DND-41 (cell line): ENCODE measurements at places on chromosomes 3 and 15.

GRCh38 chr3:87225659-87226058, 1.4 kb upstream of the CHMP2B start:
- no peak for DNase-seq

- no peak for DNase-seq
Observed at GRCh38 chr15:45448066-45448915, 69.9 kb upstream of the GATM start.

DNA sequence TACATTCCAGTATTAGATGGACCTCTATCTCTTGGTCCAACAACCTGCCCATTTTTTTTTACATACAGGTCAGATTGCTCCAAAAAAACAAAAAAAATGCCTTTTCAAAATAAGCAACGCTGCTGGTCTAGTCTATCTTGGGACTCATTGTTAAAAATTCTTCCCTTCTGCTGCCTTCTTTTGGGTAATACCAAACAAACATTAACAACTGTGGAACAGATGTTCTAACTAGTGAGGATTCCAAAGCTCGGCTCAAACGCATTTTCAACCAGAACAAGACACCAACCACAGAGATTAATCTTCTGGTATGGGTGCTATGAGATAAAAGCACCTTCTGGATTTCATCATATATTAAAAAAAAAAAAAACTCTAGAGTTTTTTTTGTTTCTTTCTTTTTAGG, 24.7 kb downstream of the ARHGAP31 start:
- DNase-seq: no peak

DNA sequence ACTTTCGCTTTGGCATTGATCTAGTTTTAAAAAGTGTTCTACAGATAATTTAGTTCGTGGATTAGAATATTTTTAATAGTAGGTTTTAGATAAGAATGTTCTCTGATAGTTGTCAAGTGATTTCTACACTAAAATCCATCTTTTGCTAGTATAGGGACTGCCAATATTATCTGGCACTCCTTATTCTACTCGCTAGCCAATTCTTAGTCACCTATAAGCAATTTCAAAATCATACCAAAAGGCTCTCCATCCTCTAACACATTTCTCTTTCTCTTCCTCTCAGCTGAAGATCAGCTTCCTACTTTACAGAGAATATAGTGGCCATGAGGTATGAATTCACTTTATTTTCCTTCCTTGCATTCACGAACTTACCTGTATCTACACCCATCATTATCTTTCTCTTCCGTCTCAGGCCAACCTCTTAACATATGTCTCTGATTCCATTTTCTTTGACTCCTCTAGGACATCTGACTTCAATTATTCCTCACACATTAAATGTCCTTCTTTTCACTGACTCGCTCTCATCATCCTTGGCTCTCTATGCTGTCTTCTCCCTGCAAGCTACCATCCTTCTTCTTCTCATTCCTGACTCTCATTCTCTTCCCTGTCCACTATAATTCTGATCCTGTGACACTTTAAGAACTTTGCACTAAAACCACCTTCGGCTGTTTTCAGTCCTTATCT, 35.5 kb downstream of the C3orf80 start:
- no peak for DNase-seq

DNA sequence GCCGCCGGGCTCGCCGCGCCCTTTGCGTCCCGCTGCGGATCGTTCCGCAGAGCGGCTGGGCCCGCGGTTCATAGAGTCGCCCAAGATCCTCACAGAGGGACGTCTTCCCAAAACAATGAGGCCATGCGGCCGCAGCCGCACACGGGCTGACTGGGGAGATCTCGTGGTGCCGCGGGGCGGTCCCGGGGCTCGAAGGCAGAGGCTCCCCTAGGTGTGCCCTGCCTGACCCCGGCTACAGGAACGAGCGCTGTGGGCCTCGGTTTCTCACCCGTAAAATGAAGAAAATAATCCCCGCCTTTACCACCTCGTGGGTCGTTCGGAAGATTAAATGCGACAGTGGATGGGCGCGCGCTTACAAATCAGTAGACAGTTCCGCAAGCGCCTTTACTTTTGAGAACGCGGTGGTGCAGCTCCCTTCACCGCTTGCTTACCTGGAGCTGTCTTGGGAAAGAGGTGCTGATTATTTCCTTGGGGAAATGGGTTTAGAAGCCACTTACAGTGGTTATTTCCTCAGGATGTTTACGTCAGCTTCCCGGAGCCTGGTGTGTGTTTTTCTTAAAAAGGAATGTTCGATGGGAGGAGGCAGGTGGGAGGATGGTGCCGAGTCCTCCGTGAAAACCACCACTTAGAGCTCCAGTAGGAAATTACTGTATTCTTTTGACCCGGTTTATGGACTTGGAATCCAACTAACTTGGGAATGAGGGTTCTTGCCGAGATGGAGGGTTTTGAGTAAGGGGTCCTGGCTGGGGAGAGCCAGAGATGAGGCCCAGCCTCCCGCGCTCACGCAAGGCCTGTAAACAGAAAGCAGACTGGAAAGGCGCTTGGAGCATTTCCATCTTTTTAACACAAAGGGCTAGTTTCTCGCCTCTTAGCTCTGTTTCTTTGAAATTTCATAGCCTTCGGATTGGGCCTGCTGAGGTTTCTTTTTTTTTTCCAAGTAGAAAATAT, 1.9 kb upstream of the MEX3B start:
- DNase-seq: no peak

- no peak for DNase-seq
Observed at GRCh38 chr3:47443611-47443995, 32.1 kb downstream of the SCAP start.

DNA sequence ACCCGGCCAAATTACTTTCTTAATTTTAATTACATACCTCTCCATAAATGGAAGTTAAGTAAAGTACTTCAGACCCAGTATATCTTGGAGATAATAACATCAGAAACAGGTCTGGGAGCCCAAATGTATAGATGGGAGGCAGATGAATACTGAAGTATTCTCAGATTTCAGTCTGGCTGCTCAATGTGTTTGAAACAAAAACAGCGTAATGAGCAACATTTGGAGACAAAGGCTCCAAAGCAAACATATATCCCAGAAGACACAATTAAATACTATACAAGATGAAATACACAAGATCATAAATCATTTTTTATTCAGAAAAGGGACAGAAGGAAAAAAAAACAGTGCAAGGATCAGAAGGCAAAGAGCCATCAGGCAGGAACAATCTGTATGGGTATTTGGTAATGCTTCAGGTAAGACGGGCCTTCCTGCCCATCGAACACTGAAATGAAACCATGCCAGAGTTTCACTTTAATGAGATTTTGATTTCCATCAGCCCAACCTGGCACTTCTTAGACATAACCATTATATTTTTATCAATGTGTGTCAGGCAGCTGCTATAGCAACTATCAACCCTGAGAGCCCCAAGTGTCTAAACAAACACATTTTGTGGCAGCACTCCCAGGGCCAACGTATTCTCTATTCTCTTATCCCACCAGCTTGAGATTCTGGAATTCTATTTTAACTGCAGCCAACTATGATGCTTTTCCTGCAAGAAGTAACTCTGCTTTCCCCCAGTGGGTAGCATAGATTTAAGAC, 210.8 kb downstream of the STT3B start:
- no peak for DNase-seq

- DNase-seq: no peak
Observed at GRCh38 chr15:83999396-84000135, 236.0 kb upstream of the GOLGA6L4 start.

DNA sequence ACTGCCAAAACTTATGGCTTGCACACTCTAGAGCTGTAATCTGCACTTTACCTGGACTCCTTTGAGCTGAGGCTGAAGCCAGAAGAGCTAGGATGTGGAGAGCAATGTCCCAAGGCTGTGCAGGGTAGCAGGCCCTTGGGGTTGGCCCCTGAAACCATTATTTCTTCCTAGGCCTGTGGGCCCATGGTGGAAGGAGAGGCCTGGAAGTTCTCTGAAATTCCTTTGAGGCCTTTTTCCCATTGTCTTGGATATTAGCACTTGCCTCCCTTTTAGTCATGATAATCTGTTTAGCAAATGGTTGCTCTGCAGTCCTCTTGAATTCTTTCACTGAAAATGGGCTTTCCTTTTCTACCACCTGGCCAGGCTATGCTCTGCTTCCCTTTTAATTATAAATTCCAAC, 102.0 kb upstream of the SGO1 start:
- no peak for DNase-seq

GRCh38 chr15:68463996-68464395, 32.0 kb upstream of the ITGA11 start:
- no peak for DNase-seq

DNA sequence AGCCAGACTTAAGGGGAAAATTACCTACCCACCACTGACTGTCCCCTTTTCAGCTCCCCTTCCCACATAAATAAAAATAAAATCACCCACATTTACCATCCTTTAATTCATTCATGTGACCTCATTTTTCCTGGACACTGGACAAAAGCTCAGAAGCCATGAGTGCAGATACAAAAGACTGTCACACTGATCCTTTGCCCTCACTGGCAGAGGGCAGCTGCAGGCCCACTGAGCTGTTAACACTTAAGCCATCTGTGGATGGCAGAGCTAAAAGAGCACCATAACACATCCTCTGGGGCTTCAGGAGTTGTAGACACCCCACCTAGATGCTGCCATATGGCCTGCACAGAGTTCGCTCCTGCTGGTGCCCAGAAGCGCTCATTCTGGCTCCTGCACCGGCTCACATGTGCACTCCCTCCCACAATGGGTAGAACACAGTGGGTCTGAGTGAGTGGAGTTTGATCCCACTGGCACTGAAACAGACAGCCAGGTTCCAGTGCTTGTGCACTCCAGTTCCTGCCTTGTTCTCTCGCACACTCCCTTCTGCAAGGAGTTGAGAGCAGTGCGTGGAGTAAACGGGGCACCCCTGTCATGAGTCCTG, 38.8 kb downstream of the EDC3 start:
- no peak for DNase-seq

- DNase-seq: no peak
Observed at GRCh38 chr15:34125945-34126344, 24.1 kb downstream of the PGBD4 start.

DNA sequence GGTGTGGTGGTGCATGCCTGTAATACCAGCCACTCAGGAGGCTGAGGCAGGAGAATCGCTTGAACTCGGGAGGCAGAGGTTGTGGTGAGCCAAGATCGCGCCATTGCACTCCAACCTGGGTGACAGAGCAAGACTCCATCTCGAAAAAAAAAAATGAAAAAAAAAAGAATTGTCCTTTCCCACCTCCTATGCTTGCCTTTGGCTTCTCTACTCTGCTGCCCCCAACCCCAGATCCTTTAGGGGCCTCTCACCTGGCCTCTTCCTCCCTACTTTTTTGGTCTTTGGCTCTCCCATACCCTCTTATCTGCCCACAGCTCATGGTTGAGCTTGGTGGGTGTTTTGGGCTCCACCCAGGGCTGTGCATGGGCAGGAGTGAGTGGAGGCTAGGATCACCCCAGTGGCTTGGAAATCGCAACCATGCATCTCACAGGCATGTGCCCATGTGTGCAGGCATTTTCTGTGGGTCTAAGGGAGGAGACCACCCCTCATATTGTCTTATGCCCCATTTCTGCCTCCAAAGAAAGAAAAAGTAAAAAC, 2.1 kb upstream of the SHISA5 start:
- DNase-seq: no peak

DNA sequence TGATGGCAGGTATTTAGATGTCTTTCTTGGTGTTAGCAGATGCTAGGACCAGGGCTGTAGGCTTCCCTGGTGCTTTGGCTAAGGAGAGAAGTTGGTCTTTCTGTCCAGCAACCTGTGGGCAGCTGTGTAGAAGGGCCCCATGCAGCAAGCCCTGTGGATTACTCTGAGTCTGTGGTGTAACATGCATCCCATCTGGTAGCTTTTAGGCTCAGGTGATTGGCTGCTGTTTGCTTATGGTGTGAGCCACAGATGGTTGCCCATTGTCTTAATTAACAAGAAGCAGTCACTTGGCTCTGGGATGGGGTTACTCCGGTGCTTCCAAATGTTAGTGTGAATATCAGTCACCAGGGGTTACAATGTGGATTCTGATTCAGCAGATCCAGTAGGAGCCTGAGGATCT, 368.6 kb upstream of the C2CD4B start:
- DNase-seq: no peak

- DNase-seq: no peak
Observed at GRCh38 chr3:121515313-121515712, 30.5 kb downstream of the POLQ start.

DNA sequence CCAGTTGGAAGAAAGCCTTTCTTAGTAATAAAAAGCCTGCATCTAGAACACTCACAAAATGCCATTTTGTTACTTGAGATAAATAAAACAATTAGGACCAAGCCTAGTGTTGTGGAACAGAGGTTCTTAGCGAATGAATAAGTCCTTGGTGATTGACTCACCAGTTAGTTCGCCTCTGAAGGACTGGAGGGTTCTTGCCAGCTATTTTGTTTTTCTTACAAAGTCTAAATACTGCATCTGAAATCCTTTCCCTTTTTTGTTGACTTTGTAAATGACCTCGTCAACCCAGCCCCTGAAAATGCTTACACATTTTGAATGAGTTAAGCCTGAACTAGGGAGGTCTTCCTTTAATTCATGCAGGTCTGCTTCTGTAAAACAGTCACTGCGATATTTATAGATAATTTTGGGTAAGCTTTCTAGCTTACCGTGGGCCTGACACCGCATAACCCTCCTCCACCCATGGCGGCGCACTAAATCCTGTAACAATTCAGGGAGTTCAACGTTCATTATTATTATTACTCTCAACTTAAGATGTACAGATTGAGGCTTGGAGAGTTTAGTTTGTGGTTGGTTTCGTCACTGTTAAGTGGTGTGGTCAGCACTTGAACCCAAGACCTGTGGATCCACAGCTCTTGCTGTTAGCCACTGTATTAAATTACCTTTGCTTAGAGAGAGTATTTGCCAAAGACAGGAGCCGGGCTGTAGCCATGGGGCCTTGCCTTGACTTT, 45.0 kb upstream of the SACM1L start:
- DNase-seq: no peak

DNA sequence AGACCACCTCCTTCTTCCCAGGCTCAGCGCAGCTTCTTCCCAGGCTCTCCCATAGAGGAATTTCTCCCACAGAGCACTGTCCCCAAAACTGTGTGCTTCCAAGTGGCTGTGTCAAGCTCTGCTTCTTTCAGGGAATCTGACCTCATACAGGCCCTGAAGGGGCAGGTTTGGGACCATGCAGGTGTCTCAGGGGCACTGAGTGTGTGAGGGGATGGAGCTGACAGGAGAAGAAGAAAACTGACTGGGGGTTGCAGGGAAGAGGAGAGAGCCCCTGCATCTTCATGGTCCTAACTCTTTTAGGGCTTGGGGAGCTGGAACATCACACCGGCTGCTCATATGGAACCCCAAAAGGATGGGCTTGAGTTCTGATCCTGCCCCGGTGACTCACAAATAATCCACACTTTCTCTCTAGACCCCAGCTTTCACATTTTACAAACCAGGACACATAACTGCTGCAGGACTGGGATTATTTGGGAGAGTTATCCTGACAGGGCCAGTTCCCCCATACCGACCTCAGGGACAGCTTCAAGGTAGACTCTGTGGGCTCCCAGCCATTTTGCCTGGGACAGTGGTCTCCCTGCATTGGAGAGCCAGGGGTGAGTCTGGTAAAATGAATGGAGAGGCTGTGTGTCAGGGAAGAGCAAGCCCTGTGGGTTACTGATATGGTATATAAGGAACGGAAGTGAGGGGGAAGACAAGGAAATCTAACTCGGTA, 316.1 kb downstream of the TLE3 start:
- DNase-seq: no peak
